ENCODE measurements at places on chromosomes 6 and 20.

- DNase-seq, result no peak
Measured at GRCh38 chr6:63492476-63492875, 79.8 kb upstream of the LOC128125822 start.

DNA sequence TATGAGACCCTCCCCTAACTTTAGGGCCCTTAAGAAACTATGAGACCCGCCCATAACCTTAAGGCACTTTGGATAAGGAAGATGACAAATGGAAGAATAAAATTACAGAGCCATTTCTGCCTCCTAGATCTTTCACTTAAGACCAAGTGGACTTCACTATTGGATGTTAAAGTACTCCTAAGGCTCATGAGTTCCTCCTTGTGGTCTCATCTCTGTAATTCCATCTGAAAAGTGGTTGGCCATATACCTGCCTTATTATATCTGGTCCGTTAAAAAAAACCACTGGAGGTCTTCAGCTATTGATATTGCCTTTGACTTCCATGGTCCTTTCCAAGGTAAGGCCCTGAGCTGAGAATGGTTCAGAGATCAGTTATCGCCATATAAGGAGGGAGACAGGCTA lies 310.3 kb downstream of the EYA4 start:
- no peak for DNase-seq

DNA sequence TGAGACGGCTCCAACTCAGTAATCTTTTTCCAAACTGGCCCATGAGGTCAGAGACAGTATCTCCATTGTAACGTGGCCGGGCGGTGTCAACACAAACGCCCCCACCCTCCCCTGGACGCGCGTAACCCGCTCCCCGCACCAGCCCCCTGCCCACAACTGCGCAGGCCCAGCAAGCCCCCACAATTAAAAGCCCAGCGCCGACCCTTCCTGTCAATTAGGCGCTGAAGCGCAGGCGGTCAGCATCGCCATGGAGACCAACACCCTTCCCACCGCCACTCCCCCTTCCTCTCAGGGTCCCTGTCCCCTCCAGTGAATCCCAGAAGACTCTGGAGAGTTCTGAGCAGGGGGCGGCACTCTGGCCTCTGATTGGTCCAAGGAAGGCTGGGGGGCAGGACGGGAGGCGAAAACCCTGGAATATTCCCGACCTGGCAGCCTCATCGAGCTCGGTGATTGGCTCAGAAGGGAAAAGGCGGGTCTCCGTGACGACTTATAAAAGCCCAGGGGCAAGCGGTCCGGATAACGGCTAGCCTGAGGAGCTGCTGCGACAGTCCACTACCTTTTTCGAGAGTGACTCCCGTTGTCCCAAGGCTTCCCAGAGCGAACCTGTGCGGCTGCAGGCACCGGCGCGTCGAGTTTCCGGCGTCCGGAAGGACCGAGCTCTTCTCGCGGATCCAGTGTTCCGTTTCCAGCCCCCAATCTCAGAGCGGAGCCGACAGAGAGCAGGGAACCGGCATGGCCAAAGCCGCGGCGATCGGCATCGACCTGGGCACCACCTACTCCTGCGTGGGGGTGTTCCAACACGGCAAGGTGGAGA lies at the start of the genes HSPA1A and HSPA1L:
Gene HSPA1A (plus strand): TSS at position 519 of the 814 bp plus-strand sequence. CDS start 214 bp downstream, at position 733.
Gene HSPA1L (minus strand): TSS at position 259 of the 814 bp plus-strand sequence. CDS start 3,311 bp downstream, outside the sequence.
- DNase-seq, result peak; percentile 53

GRCh38 chr6:109393886-109394281 lies 11.6 kb upstream of the CD164 start:
- DNase-seq, result no peak

GRCh38 chr6:34205466-34205865 lies 31.2 kb upstream of the HMGA1 start:
- no peak for DNase-seq

DNA sequence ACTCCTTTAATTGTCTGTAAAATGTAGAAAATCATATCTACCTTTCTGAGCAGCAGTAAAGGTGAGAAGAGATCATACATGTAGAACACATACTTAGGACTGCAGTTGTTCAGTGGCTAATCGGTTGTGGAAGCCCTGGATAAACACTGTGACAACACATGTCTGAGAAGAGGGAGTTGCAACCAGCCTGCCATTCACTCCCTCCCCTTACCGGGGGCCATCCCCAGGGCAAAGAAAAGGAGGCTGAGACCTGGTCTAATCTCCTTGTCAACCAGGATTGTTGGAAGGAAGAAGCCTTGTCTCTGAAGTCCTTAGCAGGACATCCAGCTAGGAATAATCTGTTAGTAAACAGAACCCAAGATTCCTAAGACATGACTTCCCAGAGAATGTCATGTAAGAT lies 462.5 kb upstream of the AGPAT4 start:
- DNase-seq, result no peak

DNA sequence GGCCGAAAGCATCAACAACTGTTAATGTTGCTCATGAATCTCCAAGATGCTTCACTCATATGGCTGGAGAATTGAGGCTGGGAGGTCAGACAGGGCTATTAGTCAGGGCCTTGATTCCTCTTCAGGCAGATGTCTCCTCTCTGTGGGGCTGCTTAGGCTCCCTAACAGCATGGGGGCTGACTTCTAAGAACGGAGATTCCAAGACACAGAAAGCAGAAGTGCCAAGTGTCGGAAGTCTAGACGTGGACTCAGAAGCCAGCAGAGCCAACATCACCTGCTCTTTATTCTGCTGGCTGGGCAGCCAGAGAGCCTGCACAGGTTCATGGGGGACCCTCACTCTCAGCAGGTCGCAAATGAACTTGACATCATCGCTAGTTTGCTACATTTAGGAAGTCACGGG lies 279.8 kb downstream of the CDH26 start:
- no peak for DNase-seq

GRCh38 chr6:169177516-169178166 lies 76.0 kb downstream of the THBS2 start:
- DNase-seq, result no peak

DNA sequence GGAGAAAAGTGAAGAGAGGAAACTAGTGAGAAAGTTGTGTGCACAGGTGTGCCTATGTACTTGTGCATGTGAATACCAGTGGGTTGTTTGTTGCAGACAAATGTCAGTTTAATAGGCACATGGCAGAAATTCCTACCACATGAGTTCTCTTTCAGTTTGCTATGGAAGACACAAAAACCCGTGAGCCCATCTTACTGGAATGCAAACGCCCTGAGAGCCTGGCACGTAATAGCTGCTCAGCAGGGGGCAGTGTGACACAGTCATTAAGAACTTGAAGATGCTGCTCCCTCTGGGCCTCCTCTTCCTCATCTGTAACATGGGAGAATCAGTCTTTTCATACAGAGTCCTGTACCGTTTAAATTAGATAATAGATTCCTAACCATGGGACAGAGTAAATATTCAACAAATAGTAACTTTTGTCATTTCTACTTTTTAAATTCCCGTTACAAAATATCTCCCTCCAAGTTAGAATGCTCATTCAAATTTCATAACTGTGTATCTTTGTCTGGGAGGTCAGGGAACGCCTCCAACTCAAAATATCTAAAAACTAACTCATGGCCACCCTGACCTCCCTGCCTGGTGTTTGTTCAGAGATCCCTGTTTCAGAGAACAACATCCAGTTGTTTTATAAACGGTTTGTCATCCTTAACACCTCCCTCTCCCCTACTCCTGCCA lies 802.9 kb downstream of the MAFB start:
- no peak for DNase-seq

- no peak for DNase-seq
Measured at GRCh38 chr20:37941992-37942391, 39.1 kb downstream of the VSTM2L start.

DNA sequence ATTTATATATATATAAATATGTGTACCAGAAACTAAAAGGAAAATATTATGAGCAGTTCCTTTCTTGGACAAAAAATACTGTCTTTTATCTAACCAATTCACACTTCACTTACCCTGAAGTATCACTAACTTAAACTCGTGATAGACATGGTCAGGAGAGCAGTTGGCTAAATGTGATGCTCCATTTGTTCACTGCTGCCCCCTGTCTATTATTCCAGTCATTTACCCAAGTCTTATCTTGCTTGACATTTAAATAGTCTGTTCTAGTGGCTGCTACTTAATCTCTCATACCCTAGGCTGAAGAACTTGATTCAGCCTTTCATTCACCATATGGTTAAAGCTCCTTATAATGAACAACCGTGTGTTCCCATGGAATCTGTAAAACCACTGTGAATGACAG lies 789.6 kb upstream of the EYS start:
- no peak for DNase-seq

DNA sequence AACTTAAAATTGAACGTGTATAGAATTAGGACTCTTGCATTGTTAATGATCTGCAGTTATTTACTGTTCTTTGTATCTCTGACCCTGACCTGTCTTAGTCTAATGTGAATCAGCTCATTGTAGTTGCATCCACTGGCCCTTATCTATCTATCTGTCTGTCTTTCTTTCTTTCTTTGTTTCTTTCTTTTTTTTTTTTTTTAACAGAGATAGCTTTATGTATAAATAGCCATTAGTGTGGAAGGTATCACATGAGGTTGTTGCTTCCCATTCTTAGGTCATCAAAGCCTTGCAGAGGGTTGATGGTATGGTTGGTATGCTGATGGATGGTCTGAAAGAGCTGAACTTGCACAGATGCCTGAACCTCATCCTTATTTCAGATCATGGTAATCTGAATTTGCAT lies 59.9 kb downstream of the ENPP1 start:
- no peak for DNase-seq

GRCh38 chr6:97732045-97732444 lies 449.0 kb upstream of the MMS22L start:
- DNase-seq, result no peak

- DNase-seq, result no peak
Measured at GRCh38 chr6:37552267-37552666, 52.6 kb upstream of the CCDC167 start.

DNA sequence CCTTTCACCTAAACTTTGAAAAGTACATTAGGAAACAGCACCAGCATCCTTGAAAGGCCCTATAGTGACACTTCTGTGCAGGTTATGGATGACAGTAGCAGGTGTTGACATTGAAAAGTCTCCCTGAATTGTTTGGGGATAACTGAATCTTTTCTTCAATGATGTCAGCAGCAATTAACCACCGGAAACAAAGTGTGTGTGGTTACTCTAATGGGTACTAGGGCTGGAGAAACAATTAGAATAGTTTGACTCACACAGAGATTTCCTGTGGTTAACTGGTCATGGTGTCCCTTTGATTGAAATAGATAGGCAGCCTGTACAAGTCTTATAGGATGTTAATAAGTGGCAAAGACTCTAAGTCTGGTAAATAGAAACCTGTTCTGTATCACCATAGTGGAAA lies 189.1 kb downstream of the TBX18 start:
- DNase-seq, result no peak

DNA sequence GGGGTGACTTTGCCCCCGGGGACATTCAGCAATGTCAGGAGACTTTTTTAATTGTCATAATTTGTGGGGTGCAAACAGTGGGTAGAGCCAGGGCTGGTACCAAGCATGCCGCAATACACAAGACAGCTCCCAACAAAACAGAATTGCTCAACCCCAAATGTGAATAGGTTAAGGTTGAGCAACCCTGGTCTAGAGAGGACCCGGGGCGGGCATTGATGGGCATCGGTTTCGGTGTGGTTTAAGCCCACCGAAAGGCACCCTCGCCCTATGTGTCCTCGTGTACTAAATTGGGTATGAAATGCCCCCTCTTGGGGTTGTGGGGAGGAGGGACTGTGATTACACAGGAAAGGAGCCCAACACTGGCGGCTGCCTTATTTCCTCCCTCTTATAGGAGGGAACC lies 36.0 kb downstream of the KIAA1755 start:
- no peak for DNase-seq

GRCh38 chr20:44135012-44135412 lies 52.0 kb downstream of the JPH2 start:
- DNase-seq, result no peak

- DNase-seq, result no peak
Measured at GRCh38 chr6:42354702-42355101, 97.0 kb downstream of the TRERF1 start.

DNA sequence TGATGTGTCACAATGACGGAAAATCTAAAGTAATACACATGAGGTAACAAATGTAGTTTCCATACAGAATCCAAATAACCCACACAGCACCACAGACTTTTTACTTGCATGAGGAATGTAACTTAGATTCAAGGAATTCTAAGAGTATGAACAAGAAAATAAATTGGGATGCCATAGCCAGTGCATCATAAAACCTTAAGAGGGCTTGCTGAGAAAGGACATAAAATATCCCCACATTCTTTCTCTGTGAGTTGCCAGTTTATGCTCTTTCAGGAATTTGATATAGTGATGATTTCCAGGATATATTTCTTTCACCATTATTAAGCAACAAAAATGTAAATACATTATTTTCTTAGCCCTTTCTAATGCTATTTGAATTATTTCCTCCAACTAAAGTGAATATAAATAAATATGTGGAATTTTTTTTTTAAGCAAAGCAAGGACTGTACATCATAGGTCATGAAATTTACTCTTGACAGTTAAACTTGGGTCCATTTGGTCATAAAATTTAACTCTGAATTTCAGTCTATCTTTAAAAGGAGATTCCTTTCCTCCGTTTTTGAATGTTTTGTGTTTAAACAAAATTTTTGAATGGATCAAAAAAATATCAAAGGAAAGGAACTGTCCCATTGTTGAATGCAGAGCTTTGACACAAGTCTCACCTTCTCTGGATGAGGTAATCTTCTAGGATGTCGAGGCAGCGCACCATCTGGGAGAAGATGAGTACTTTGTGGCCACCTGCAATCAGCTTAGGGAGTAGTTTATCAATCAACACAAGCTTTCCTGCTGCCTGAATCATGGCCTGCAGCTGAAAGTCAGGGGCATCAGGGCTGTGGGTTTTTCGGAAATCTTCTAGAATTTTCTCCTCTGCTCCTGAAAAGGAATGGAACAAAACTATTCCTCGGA lies 116.3 kb upstream of the EMILIN3 start:
- DNase-seq, result no peak

DNA sequence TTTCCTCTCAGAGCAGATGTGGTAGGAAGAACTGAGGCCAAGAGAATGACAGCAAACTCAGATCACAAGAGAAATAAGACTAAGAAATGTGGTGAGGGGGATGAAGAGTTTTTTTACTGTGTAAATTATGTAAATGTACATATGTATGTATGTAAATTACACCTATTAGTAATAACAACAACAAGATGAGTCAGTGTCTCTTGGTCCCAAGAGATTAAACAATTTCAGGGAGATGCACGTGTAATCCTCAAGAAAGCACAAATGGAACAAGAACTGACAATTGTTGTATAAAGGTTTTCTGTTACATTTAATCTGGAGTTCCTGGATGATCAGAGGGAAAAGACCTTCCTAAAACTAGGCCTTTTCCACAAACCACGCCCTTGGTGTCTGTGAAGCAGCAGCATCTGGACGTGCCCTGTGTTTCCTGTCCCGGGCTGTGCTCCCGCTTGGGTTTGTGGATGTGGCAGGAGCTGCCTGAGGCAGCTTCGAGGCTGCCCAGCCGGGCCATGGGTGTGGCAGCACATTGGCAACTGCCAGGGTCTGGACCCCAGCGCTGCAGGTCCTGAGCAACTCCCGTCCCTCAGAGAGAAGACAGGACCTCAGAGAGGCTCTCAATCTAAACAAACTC lies 994 bp downstream of the CLDN20 start:
- DNase-seq, result no peak

GRCh38 chr6:106579281-106579680 lies 50.0 kb downstream of the RTN4IP1 start:
- no peak for DNase-seq
